Fibroblast of lung (primary cell): ENCODE measurements at places on chromosomes 5 and 9. TPM values are rescaled to one million over a fixed set of nuclear protein-coding genes. Genes with fewer than 3 reads are reported as not detected.

GRCh38 chr5:37668524-37669047 lies 171.3 kb downstream of the GDNF start:
- H3K4me1 ChIP-seq, result peaks cover 10% of the 10 kb centered on the region
- H3K4me3 ChIP-seq, result no peak overlapping the region
- peak; percentile 100 for DNase-seq
- peak overlapping the region; percentile 69 for H3K27ac ChIP-seq

GRCh38 chr5:8923526-8923925 lies 622.3 kb downstream of the SEMA5A start:
- H3K4me3 ChIP-seq, result no peak overlapping the region
- no peaks in the 10 kb centered on the region for H3K36me3 ChIP-seq
- no peak for DNase-seq
- no peaks in the 10 kb centered on the region for H3K27me3 ChIP-seq
- H3K27ac ChIP-seq, result no peak overlapping the region

DNA sequence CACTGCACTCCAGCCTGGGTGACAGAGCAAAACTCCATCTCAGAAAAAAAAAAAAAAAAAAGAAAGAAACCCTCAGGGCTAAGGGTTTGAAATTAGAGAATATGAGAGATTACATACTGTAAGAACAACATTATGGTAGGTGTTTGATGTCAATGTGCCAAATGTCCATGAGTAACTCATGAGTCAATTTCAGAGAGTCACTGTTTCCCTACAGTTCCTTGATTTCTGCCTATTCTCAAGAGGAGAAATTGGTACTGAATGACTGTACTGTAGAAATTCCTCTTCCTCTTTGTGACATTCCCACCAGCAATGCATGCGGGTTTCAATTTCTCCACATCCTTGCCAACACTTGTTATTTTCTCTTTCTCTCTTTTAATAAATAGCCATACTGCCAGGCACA lies 35.2 kb downstream of the MARVELD2 start:
- H3K4me3 ChIP-seq, result no peak overlapping the region
- DNase-seq, result peak; percentile 97
- H3K27me3 ChIP-seq, result no peaks in the 10 kb centered on the region
- no peak overlapping the region for H3K27ac ChIP-seq
- H3K36me3 ChIP-seq, result no peaks in the 10 kb centered on the region
- H3K4me1 ChIP-seq, result no peaks in the 10 kb centered on the region

GRCh38 chr9:113650207-113651131 lies 186.9 kb downstream of the RGS3 start:
- H3K36me3 ChIP-seq, result no peaks in the 10 kb centered on the region
- DNase-seq, result peak; percentile 78
- no peak overlapping the region for H3K4me3 ChIP-seq
- no peak overlapping the region for H3K27ac ChIP-seq

GRCh38 chr5:79672392-79672791 lies 17.2 kb upstream of the CMYA5 start:
- no peak for DNase-seq
- H3K4me3 ChIP-seq, result no peak overlapping the region
- H3K27me3 ChIP-seq, result no peaks in the 10 kb centered on the region
- no peak overlapping the region for H3K27ac ChIP-seq

DNA sequence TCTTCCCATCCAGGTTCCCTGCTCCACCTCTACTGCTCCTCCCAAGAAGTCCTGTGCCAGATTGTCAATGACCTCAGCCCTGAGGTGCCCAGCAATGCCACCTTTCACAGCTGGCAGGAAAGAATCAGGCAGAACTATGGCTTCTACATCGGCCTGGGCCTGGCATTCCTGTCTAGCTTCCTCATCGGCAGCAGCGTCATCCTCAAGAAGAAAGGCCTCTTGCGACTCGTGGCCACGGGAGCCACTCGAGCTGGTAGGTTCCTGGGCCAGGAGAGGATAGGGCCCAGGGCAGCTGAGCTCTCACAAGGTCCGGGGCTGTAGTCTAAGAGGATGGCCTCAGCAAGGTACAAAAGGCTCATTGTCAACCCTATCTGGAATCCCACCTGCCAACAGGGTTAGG lies 3.1 kb downstream of the NIPAL4 start:
- no peak for DNase-seq
- no peak overlapping the region for H3K4me3 ChIP-seq
- H3K27ac ChIP-seq, result no peak overlapping the region
- peaks cover 10% of the 10 kb centered on the region for H3K27me3 ChIP-seq

DNA sequence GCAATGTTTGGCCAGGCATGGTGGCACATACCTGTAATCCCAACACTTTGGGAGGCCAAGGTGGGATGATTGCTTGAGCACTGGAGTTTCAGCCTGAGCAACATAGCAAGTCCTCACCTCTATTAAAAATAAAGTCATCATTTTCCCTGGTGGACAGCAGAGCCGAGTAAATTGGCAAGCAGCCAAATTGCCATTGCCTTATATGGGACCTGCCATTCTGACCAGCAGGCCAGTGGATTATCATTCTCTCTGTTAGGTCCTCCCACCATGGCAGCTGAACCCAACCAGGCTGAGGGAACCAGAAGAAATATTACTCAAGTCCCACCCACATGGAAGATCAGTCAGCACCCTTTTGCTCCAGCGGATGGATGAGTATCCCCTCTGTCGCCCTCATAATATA lies 1829.9 kb downstream of the EFNA5 start:
- no peaks in the 10 kb centered on the region for H3K27me3 ChIP-seq
- H3K4me3 ChIP-seq, result no peak overlapping the region
- DNase-seq, result no peak
- no peaks in the 10 kb centered on the region for H3K36me3 ChIP-seq
- H3K4me1 ChIP-seq, result no peaks in the 10 kb centered on the region

DNA sequence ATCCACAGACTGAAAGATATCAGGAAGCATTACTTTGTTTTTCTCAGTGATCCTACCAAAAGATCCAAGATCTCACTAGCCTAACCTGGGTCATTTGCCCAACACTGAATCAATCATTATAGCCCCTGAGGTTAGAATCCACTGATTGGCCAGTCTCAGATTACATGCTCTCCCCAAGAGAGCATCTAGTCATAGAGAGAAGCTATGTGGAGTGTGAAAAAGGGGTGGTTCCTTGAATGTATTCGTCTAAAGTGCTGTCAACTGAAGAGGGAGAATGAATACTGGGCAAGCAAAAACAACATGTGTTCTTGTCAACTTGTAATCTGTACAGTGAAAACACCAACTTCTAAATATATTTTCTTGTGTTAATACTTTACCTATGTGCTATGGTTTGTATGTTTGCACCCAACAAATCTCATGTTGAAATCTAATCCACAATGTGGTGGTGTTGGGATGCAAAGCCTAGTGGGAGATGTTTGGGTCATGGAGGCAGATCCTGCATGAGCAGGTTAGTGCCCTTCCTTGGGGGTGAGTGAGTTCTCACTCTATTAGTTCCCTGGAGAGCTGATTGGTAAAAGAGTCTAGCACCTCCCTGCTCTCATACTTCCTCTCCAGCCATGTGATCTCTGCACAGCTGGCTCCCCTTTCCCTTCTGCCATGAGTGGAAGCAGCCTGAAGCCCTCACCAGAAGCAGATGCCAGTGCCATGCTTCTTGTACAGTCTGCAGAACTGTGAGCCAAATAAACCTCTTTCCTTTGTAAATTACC lies 60.3 kb upstream of the PJA2 start:
- H3K27me3 ChIP-seq, result no peaks in the 10 kb centered on the region
- H3K4me3 ChIP-seq, result no peak overlapping the region
- H3K36me3 ChIP-seq, result no peaks in the 10 kb centered on the region
- no peaks in the 10 kb centered on the region for H3K4me1 ChIP-seq

- H3K27ac ChIP-seq, result no peak overlapping the region
- no peaks in the 10 kb centered on the region for H3K27me3 ChIP-seq
- no peaks in the 10 kb centered on the region for H3K4me1 ChIP-seq
- peak; percentile 52 for DNase-seq
- H3K36me3 ChIP-seq, result no peaks in the 10 kb centered on the region
Observed at GRCh38 chr5:128477944-128478343, 60.1 kb downstream of the FBN2 start.

- no peaks in the 10 kb centered on the region for H3K36me3 ChIP-seq
- H3K4me3 ChIP-seq, result no peak overlapping the region
- no peak for DNase-seq
- no peaks in the 10 kb centered on the region for H3K4me1 ChIP-seq
Observed at GRCh38 chr5:148491793-148492184, 108.0 kb downstream of the FBXO38 start.

GRCh38 chr9:123654218-123654993 lies 275.5 kb downstream of the DENND1A start:
- H3K4me3 ChIP-seq, result no peak overlapping the region
- H3K27me3 ChIP-seq, result no peaks in the 10 kb centered on the region
- H3K4me1 ChIP-seq, result no peaks in the 10 kb centered on the region
- no peaks in the 10 kb centered on the region for H3K36me3 ChIP-seq

DNA sequence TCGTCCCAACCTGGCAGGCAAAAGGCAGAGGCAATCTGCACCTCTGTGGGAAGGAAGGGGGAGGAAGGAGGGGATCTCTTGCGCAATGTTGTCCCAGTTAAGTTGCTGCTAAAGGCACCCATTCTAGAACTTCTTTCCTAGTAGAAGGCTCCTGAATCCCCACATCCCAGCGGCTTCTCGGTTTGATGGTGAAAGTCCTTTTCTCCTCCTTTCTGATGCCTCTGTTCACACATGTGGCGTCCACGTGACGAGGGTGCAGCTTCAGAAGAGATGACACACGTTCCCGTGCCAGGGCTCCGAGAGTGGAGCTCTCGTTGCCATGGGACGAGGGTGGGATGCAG lies 96.9 kb upstream of the FCN2 start:
- peak; percentile 28 for DNase-seq
- no peak overlapping the region for H3K4me3 ChIP-seq

- no peak overlapping the region for H3K27ac ChIP-seq
- no peaks in the 10 kb centered on the region for H3K36me3 ChIP-seq
- no peaks in the 10 kb centered on the region for H3K27me3 ChIP-seq
- no peak for DNase-seq
Observed at GRCh38 chr5:143501310-143502044, 98.0 kb upstream of the NR3C1 start.

DNA sequence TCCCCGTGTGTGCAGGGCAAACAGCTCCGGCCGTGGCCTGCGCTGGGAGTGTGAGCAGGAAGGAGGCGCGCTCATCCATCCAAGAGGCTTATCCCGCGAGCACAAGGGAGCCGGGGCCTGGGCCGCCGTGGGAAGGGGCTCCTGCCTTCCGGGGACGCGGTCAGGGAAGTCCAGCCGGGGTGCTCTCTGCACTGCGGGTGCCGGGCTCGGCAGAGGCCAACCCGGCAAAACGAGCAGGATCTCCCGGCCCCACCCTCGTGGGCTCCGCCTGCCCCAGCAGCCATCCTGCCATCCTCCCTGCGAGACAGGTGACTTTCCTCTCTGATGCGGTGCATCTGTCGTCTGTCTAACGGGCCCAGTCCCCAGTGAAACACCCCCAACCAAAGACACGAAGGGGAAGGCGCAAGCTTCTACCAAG lies 244.2 kb downstream of the AUH start:
- H3K27ac ChIP-seq, result peak overlapping the region; percentile 92
- H3K36me3 ChIP-seq, result no peaks in the 10 kb centered on the region
- no peak overlapping the region for H3K4me3 ChIP-seq

- H3K36me3 ChIP-seq, result no peaks in the 10 kb centered on the region
- H3K27me3 ChIP-seq, result no peaks in the 10 kb centered on the region
- DNase-seq, result no peak
- H3K27ac ChIP-seq, result no peak overlapping the region
Observed at GRCh38 chr9:98837516-98837915, 30.0 kb downstream of the GALNT12 start.

GRCh38 chr9:71620746-71621145 lies 147.6 kb downstream of the CEMIP2 start:
- H3K4me1 ChIP-seq, result no peaks in the 10 kb centered on the region
- H3K36me3 ChIP-seq, result no peaks in the 10 kb centered on the region
- DNase-seq, result no peak
- no peaks in the 10 kb centered on the region for H3K27me3 ChIP-seq
- no peak overlapping the region for H3K27ac ChIP-seq
- no peak overlapping the region for H3K4me3 ChIP-seq

The ARSI gene
- 5.9 and 8.5 TPM in 2 replicates for total RNA-seq

The OBP2A gene
- not detected in 2 replicates for total RNA-seq

The HMGCS1 gene
- 93.2 and 253 TPM in 2 replicates for total RNA-seq

The NAIP gene
- total RNA-seq, result 1.5 and 3.8 TPM in 2 replicates
